ENCODE measurements at places on chromosomes 11 and 22.

DNA sequence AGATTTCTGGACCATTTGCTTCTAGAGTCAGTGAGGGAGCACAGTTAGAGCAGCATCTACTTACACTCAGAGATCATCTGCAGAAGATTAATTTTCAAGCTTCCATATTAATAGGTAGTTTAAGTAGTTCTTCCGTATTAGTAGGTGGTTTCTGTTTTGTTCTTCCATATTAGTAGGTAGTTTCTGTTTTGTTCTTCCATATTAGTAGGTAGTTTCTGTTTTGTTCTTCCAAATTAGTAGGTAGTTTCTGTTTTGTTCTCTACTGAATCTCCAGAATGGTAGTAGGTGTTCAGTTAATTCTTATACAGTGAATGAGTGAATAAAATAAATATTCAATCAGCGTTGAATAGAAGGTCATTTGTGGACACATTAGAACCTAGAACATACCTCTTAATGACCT, 175.7 kb downstream of the TMEM135 start:
- DNase-seq, result no peak

- no peak for DNase-seq
Observed at GRCh38 chr11:79179087-79179486, 261.7 kb downstream of the TENM4 start.

- peak; percentile 50 for DNase-seq
Observed at GRCh38 chr11:88523386-88524071, 186.0 kb upstream of the CTSC start.

- no peak for DNase-seq
Observed at GRCh38 chr22:46004105-46004866, 27.3 kb upstream of the WNT7B start.

- peak; percentile 54 for DNase-seq
Observed at GRCh38 chr11:86575208-86575855, 97.1 kb downstream of the ME3 start.

- DNase-seq, result no peak
Observed at GRCh38 chr11:41897991-41898390, 438.5 kb upstream of the LRRC4C start.

- no peak for DNase-seq
Observed at GRCh38 chr11:69304686-69305085, 10.7 kb downstream of the MYEOV start.

DNA sequence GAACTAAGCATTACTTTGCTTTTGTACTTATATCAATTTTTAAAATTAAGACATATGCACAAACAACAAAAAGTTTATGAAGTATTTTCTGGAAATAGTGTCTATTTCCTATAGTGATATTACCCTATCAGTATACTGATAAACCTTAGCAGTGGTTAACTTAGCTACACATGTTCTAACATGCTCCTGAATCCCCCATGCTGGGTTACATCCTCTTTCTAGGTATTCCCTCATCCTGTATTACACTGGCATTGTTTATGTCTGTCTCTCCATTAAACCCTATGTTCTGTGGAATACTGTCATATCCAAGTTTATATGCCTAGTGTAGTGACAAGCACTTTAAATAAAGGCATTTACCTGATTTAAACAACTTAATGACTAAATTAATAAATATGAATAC, 1.8 kb upstream of the FAR1 start:
- DNase-seq, result no peak

GRCh38 chr11:104588446-104588845, 309.8 kb downstream of the CASP12 start:
- no peak for DNase-seq

GRCh38 chr11:26572770-26573402, 823 bp upstream of the MUC15 start:
- no peak for DNase-seq

- no peak for DNase-seq
Observed at GRCh38 chr22:48263791-48264351, 1501.4 kb downstream of the TBC1D22A start.

DNA sequence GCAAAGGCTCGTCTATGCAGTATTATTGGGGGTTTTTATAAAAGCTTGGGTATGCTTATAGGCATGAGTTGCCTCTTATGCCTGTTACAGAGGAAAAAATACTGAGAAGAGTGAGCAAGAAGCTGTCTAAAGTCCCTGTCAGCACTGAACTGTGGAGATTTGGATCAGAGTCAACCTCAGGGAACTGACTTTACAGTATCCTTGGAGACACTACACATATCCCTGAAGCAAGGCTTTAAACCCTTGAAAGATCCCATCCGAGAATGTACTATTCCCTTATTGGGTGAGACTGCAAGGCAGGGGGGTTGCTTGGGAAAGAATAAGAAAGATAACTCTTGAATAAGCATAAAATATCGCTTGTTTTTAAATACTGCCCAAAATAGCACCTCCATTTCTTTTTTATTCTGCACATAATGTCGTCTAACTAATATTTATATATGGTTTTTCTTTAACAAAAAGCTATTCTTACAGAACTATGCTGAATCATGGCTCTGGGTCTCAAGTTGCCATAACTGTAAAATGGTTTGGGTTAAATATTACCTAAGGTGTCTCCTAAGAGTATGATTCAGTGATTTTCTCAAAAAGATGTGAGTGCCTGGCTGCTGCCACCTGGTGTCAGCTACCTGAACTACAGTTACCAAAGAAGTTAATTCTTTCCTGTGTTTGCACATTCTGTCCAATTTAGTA, 1062.8 kb downstream of the DLG2 start:
- peak; percentile 68 for DNase-seq

GRCh38 chr11:44596525-44597276, 31.2 kb downstream of the CD82 start:
- no peak for DNase-seq

- DNase-seq, result no peak
Observed at GRCh38 chr11:110874437-110875030, 162.3 kb upstream of the ARHGAP20 start.

GRCh38 chr22:31098632-31099110, 8.7 kb downstream of the SELENOM start:
- DNase-seq, result no peak

DNA sequence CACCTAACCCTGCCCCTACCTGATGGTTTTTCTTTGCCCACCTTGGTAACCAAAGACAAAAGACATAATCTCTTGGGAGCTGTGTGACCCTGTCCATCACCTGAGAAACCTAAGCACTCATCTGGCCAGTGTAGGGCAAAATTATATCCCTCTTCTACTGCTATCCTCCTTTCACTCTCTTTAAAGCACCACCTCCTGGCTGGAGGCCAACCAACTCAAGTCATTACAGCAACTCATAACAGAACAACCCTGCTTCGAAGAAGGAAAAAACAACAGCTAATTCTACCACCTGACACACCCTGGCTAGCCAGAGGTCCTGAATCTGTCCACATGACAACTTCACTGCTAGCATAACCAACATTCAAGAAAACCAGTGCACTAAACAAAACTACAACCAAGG, 45.5 kb downstream of the GAS2 start:
- DNase-seq, result peak; percentile 4
